ENCODE measurements at places on chromosomes 11 and 22.

DNA sequence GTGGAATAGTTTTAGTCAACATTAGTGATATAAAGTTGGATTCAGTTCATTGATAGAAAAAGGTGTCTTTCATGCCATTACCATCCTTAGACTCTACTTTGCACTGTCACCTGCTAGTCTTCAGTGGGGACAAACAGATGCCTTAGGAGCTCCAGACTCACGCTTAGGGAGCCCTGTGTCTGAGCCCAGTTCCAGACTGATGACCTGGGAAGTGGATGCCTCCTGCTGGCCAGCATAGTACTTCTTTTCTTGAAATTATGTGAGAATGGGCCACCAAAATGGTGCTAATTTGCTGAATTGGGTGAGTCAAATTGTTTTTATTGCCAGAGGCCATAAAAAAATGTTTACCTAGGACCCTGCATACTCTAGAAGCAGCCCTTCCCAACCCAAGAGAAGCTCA is 53.9 kb downstream of the NOX4 start:
- DNase-seq = no peak

- DNase-seq = no peak
These were observed 60.9 kb downstream of the ENTHD1 start for GRCh38 chr22:39832627-39833074.

DNA sequence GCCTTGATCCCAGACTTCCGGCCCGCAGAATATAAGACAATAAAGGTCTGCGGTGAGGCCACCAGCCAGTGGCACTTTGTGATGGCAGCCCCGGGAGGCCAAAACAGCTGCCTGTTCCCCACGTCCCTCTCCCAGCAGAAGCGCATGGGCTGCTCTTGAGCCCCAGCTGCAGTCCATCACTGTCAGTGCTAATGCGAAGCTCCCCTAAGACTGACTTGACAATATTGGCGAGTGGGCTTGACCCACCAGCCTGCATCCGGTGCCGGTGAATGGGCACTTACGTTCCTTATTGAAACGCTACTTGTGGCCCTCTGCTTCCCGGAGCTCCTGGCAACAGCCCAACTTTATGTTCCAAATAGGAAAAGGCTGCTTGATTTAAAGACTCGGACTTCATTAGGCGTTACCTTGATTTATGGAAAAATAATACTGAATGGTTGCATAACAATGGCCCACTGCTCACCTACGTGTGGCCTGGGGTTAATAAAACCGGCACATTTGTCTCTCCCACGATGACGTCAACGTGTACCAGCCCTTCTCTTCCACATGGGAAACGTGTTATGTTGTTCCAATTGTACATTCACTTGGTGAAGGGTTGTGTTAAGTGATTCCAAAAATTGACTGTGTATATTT is 93.4 kb upstream of the SEPTIN5 start:
- no peak for DNase-seq

GRCh38 chr22:48428631-48429371 is 1398.9 kb downstream of the BRD1 start:
- DNase-seq = no peak

DNA sequence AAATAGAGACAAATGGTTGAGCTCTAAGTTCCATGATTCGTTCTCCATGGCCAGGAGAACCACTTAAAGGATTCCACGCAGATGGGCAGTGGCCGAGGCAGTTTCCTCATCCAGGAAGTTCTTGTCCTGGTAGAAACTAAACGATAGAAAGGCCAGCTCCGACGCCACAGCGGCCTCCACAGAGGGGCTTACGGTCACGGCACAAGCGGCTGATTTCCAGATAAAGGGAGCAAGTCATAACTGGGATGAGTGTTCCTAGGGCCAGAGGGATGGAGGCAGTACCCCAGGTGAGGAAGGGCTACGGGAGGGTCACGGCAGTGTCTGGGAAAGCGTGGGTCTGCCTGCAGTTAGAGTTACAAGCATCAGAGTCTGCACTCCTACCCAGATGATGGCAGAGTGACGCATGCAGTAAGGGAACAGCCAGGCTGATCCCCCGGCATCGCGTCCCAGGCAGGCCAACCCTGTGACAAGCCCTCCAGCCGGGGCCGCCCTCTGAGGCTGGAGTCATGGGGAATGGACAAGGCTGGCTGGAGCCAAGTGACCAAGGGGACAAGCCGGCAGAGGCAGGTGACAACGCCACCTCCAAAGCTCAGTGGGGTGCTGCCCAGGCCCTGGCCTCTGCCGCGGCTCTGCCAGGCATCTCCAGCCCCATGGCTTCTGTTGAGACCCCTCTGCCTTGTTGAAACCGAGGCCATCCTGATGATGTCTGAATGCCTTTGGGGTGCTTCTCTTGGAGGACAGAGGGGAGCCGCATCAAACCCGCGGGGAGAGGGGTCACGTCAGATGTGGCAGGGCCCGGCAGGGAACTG is 475.1 kb downstream of the BRD1 start:
- no peak for DNase-seq

DNA sequence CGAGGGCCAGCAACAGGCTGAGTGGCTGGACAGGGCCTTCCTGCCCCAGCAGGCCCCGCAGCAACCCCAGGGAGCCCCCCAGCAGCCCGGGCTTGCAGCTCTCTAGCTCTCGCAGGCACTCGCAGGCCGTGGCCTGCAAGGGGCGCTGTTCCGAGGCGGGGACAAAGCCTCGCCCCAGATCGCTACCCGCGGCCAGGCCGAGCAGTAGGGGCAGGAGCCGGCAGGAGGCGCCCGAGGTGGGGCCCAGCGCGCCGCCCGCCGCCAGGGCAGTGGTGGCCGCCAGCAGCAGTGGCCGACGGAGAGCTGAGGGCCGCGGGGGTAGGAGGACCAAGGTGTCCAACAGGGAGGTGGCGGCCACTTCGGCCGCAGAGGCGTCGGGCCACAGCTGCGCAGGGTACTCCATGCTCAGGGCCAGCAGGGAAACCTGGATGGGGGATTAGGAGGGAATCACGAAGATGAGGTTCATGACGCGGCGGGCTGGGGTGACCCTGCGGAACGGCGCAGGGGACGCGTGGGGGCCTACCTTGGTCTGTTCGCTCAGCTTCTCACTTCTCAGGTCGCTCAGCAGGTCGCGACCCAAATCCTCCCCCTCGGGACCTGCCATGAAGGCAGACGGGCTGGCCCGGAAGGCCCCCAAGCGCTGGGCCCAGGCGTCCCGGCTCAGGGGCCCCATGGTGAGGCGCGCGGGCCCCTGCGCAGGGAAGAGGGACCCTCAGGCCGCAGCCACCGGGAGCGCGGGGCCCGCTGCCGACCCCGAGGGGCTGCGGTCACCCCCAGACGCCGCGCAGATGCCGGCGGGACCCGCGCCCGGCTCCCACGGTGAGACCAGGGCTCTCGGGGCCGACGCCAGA is 632 bp downstream of the AP5B1 start:
- peak; percentile 51 for DNase-seq

Measured in stimulated activated CD4-positive, alpha-beta T cell treated with anti-CD3 and anti-CD28 coated beads, TNF-alpha, amount 100 ng/mL, for 1 hour (primary cell).